Psoas muscle (tissue), 8 donors: ENCODE measurements at places on chromosomes 12 and 14. TPM values are rescaled to one million over a fixed set of nuclear protein-coding genes. Genes with fewer than 3 reads are reported as not detected.

GRCh38 chr12:130266751-130267150 is 70.9 kb upstream of the PIWIL1 start:
- DNase-seq: no peak

GRCh38 chr12:113573148-113573547 is 101.5 kb upstream of the LHX5 start:
- no peak for DNase-seq

- DNase-seq: no peak
Measured at GRCh38 chr14:68779761-68780323, 13.0 kb downstream of the ZFP36L1 start.

DNA sequence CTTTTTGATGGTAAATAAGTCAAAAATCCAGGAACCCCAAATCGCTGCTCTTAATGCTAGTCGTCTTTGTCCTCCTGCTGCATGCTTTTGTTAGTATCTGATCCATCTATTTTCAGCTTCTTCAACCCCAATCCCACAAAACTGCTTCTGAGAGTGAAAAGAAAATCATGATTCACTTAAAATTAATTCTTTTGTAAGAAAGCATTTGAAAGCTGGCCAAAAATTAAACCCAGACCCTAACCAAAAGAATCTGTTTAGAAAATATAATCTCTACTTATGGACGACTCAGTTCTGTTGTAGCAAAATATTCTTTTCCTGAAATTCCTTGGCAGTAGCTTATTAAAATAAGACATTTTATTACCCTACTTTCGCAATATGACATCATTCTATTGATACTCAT is 443.6 kb upstream of the SYT1 start:
- DNase-seq: no peak

GRCh38 chr12:30930238-30930637 is 3.7 kb downstream of the TSPAN11 start:
- no peak for DNase-seq

- no peak for DNase-seq
Measured at GRCh38 chr12:56333197-56333678, 562 bp downstream of the PAN2 start.

DNA sequence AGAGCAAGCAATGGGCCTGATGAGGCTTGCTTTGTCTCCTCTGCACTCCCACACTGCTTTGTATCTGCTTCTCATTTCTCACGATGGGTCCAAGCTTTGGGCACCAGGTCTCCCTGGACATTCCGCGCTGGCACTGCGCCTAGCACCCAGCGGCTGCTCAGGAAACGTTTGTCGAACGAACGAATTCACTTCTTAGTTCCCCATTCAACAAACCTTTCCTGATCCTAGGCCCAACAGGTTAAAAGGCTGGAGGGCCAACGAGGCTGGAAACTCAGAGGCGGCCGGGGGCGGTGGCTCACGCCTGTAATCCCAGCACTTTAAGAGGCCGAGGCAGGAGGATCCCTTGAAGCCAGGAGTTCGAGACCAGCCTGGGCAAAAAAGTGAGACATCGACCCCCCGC is 1.0 kb upstream of the GLRX5 start:
- no peak for DNase-seq

DNA sequence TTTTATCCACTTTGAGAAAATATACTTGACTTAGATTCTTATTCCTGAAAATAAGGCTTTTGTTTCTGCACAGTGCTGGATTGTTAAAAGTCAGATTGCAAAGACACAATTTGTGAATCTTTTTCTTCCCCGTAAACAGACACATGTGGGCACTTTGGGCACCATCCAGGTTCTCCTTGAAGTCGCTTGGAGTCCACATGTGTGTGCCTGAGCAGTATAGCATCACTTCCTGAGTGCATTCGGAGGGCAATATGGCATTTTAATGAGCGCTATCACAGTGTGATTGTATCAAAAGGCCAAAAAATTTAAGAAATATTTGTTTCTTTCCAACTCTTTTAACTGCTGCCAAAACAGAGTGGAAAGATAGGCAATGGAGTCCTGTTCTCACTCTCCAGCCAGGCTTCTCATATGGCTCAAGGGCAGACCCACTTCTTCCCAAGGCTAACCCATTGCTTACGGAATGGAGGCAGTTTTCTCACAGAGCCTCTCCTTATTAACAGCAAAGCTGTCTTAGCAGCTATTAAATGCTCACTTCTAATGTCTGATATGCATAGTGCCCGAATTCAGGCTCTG is 397.1 kb downstream of the EGLN3 start:
- DNase-seq: no peak

DNA sequence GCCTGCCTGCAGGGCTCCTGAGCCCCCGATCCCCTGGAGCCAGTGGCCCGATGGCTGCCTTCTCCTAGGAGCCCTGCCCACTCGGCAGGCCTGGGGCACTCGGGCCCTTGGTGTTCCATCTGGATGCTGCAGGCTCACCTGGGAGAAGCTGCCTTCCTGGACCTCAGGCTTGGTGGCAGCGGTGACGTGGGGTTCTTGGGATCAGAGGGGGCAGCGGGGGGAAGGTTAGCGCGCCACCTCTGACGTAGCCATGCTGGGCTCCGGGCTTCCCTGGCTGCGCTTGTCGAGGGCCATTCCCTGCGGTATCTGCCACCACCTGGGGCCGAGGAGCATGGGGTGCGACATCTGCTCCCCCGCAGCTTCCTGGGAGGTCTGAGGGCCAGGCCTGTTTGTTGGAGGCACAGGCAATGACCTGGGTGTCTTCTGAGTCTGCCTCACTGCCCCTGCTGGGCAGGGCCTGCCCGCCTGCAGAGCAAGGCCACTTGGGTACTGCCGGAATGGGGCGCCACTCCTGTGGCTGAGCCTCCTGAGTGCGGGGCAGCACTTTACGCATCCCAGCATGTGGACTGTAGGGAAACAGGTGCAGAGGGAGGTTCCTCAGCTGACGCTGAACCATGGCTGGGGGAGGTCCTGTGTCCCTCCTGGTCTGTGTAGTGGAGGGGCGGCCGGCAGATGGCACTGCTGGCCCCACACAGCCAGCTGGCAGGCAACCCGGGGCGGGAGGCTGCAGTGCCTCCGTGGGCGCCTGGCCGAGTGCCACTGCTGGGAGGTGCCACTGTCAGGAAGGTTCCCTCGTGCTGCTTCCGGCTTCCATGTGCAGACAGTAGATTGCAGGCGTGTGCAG is 20.3 kb downstream of the MTA1 start:
- DNase-seq: no peak

DNA sequence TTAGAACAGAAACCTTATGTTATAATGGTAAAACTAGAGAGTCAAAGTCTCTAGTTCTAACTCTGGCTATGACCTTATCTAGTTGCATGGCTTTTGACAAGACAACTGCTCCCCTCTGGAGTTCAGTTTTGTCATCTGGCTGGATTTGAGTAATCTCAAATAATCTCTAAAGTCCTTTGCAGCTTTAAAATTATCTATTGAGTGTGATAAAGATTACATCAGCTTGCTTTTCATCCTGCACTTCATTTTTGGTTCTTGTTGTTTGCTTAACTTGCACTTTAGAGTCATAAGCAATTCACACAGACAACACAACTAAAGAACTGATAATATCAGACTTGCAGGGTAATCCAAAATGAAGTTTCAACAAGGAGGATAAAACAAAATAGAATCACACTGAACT is 2.3 kb downstream of the AKAP5 start:
- DNase-seq: no peak

GRCh38 chr12:117363953-117364486 is 2.6 kb upstream of the NOS1 start:
- no peak for DNase-seq

- DNase-seq: no peak
Measured at GRCh38 chr12:122028165-122028904, 6.7 kb downstream of the BCL7A start.

DNA sequence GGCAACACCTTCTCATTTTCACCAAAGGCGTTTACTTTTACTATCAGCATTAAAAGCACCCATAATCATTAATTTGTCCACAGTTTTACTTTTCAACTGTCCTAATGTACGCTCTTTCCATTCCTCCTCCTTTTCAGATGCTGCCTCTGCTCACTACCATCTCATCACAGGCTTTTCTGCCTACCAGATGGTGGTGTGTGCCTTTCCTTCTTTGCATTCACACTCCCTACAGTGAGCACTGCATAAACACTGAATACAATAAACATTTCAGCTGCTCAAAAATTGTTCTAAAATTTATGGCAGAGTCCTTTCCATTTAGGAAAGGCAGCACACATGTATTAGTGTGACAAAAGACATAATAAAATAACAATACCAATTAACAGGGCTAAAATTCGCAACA is 435.7 kb downstream of the GXYLT1 start:
- no peak for DNase-seq

DNA sequence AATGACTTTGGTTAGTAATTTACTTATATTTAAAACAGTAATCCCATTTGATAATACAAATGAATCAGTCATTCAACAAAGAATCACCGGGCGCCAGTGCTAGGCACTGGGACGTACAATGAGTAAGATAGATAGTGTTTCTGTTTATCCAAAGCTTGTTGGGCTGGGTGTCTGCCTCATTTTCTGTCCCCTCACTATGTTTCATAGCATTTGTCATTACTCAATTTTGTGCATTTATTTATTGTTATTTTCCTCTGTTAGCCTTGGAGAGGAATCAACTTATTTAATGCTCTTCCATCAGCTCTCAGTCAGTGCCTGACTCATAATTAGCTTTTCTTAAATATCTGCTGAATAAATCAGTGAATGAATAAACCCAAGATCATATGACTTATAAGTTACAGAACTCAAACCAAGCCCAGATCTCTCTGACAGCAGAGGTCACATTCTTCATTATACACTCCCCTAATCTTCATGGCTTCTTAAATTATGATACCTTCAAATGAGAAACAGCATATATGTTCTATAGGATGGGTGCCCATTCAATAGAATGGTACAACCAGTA is 86.2 kb downstream of the TSPAN8 start:
- no peak for DNase-seq

DNA sequence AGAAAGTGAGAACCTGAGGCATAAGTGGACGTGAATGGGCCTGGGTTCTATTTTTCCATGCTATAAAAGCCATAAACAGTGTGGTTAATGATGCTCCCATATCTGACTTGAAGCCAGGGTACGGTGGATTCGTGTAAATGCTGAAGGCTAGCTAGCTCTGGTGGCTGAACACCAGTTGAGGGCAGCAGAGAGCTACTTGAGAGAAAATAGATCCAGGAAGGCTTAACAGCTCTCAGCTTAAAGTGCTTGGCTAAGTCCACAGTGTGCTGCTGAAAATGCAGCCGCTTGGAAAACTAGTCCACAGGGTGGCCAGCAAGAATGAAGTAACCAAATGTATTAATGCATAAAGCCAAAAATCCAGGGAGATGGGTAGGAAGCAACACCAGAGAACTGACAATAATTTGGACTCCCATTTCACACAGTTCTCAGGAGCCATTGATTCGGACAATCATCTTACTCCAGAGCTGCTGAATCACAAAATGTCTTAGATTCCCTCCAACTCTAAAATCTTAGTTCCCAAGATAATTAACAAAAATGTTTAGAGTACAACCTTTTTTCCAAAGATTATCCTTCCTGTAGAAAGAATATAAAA is 15.0 kb upstream of the FOXG1 start:
- no peak for DNase-seq

DNA sequence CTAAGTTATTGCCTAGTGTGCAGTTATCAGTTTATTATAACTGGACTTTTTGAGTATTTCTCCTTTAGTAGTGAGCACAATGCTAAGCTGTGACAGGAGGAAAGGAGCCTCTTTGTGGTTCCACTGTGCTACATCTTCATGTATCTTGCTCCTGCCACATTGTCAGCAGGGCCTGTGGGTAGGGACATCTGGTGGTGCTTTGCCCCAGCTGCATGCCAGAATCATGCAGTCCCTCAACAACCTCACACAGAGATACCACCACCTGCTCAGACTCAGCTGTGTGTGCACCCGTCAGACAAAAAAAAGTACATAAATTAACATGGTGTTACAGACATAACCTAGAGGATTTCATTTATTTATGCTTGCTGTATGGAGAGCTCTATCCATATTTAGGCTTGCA is 51.1 kb downstream of the MIS18BP1 start:
- DNase-seq: no peak

DNA sequence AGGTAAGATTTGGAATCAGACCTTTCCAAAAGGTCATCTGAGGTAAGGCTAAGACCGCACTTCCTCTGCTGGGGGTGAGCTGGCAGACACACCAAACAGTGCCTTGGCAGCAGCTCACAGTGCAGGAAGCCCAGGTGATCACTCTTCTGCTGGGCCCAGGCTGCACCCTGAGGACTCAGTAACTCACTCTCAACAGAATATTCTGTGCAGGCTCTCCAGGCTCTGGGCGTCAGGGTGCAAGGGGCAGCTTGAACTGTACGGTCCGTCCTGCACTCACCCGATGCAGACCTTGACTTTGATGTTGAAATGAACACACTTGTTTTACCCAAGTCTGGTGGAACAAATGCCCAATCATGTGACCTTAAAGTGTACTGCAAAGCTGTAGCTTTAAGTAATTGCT is 6.0 kb downstream of the ALKBH2 start:
- no peak for DNase-seq

DNA sequence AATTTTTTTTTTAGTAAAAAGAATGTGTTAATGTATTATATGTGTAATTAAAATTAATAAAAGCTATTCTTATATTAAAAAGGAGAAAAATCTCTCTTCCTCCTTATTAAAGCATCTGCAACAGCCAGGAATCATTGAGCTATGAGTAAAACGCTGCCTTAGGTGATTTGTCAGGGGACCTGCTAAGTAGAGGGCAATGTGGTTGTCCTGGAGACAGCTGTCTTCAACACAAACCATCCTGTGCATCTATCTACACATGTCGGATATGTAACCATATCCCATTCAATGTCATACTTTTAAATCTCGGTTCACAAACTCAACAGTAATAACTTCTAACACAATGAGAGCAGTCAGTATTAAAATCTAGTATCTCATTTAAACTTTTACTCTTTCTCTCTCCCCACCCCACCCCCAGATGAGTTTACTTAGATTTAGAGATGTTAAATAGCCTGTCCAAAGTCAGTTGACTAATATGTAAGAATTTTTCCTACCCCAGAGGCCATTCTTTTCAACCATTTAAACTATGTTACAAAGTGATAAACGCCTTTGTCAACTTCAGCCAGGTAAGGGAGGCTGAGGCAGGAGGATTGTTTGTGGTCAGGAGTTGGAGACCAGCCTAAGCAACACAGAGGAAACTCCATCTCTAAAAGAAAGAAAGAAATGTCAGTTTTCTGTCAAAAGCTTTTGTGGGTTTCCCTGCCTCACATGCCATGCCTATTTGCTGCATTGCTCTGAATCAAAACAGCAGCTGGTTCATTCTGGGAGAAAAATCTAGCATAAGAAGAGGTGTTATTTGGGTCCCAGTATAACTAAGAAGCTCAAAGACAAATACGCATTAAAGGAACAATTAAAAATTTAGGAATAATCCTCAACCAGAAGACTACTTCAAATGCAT is 413.7 kb upstream of the CCDC196 start:
- no peak for DNase-seq

Gene EFS
- 0.98 TPM for polyA plus RNA-seq

Gene CLEC4A
- polyA plus RNA-seq: 0.51 TPM

Gene SELPLG
- polyA plus RNA-seq: 1.2 TPM

Gene LRTM2
- polyA plus RNA-seq: not detected

Gene CCDC197
- polyA plus RNA-seq: 0.69 TPM

Gene DERA
- polyA plus RNA-seq: 14.3 TPM

Gene GNB3
- 0.13 TPM for polyA plus RNA-seq

Gene NIN
- 17.3 TPM for polyA plus RNA-seq

Gene KRT6A
- polyA plus RNA-seq: 0.35 TPM

Gene PLEKHD1
- polyA plus RNA-seq: 0.03 TPM

Gene INHBC
- not detected for polyA plus RNA-seq
